ENCODE measurements at places on chromosomes 1 and 21.

- no peak for DNase-seq
These were observed 290.9 kb downstream of the HLX start for GRCh38 chr1:221170171-221170570.

DNA sequence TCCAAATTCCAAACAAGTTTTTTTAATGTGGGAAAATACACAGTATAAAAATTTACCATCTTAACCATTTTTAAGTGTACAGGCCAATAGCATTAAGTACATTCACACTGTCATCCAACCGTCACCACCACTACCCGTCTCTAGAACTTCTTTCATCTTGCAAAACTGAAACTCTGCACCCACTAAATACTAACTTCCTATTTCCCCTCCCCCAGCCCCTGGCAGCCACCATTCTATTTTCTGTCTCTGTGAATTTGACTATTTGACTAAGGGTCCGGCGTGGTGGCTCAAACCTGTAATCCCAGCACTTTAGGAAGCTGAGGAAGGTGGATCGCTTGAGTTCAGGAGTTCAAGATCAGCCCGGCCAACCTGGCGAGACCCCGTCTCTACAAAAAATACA is 36.1 kb downstream of the CLSTN1 start:
- peak; percentile 29 for DNase-seq

DNA sequence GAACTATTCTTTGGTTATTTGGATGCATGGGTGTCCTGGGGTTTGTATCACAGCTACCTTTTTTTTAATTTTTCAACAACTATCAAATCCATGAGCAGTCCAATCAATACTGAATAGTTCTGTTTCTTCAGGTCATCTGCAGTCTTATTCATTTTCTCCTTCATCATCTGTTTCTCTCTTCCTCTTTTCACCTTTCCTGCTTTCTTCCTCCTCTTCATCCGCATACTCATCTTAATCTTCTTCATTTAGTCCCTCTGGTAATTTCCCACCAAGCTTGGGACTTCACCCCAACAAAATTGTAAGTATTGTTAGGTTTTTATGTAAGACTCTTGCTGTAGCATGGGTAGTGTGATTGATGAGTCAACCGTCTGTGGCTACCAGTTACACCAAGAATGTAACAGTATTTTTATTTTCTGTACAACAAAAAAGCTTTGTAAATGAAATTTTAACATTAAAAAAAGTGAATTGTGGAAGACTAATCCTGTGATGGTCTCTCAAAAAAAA is 184.1 kb upstream of the RNPC3 start:
- no peak for DNase-seq

GRCh38 chr1:150557813-150558212 is 8.6 kb downstream of the ADAMTSL4 start:
- DNase-seq = no peak
